Tibial nerve (tissue), 4 donors: ENCODE measurements at places on chromosomes 11 and 22.

- peak; percentile 7 for DNase-seq
These were observed 742 bp upstream of the CASP4 start for GRCh38 chr11:104968856-104969776.

GRCh38 chr22:31343235-31344191 is 2.6 kb downstream of the PATZ1 start:
- no peak for DNase-seq

DNA sequence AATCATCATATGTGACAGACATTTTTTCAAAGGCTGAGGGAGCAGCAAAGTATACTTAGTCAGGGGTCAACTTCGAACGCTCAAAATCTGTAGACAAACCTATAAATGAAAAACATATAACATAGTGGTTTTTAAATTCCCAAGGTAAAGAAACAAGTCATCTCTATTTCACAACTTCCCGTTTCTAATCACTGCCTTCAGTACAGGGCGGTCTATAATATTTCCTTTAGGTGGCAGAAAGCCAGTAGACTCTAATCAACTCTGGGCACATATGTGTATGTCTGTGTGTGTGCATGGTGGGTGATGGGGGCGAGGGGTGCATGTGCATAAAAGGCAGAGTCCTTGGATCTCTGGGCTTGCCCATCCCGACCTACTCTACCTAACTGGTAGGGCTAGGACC is 55.0 kb upstream of the ARFGAP3 start:
- no peak for DNase-seq

- DNase-seq, result no peak
These were observed 500.5 kb downstream of the FAM181B start for GRCh38 chr11:82233201-82233600.

- no peak for DNase-seq
These were observed 6.2 kb downstream of the TOLLIP start for GRCh38 chr11:1303126-1303821.

- DNase-seq, result no peak
These were observed 26.3 kb downstream of the ANO1 start for GRCh38 chr11:70104419-70104818.

GRCh38 chr22:36329254-36330078 is 58.3 kb downstream of the MYH9 start:
- no peak for DNase-seq

GRCh38 chr11:4191031-4191571 is 96.5 kb downstream of the RRM1 start:
- no peak for DNase-seq

- DNase-seq, result no peak
These were observed 23.5 kb upstream of the PAK1 start for GRCh38 chr11:77497368-77497767.

- DNase-seq, result no peak
These were observed 160.5 kb downstream of the C11orf87 start for GRCh38 chr11:109582470-109582869.

GRCh38 chr11:134237557-134237922 is 13.1 kb downstream of the VPS26B start:
- DNase-seq, result no peak

- DNase-seq, result no peak
These were observed 59.6 kb downstream of the CHRDL2 start for GRCh38 chr11:74671520-74672196.

DNA sequence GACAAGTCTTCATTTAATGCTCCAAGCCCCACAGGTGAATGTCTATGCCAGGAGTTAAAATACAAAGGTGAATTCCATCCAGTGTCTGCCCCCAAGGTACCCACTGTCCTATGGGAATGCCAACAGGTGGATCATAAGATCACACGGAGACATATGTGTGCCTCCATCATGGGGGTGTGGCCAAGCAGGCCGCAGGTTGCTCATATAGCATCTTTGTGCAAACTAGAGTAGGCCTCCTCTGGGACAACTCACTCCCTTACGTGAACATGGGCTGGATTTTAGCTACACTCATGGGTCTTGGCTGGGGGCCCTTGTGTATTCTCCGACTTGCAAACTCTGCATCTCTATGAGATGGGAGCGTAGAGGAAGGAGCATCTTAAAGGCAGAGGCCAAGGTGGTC is 6.9 kb downstream of the NCF4 start:
- no peak for DNase-seq

DNA sequence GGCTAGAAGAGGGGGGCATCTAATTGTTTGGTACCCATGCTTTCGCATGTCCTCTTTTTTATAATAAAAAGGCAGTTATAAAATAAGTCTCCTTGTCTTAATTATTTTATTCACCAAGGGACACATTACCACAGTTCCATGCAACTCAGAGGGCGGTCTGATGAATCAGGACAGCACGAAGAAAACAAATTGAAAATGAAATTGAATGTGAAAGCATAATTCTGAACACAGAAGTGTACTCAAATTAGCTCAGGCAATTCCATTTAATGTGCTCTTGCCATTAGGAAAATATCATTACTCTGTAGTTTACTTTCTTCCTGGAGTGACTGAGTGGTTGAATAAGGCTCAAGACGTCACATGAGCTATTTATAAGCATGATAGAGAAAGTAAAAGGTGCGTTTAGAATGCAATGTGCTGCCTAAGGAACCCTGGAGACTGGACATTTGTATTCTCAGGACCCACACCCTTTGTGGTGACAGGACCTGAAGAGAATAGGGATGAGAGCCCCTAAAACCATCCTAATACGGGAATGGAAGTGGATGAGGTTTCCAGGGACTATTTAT is 59.6 kb downstream of the MTNR1B start:
- no peak for DNase-seq

- DNase-seq, result no peak
These were observed 64.4 kb downstream of the INSC start for GRCh38 chr11:15179167-15179566.

DNA sequence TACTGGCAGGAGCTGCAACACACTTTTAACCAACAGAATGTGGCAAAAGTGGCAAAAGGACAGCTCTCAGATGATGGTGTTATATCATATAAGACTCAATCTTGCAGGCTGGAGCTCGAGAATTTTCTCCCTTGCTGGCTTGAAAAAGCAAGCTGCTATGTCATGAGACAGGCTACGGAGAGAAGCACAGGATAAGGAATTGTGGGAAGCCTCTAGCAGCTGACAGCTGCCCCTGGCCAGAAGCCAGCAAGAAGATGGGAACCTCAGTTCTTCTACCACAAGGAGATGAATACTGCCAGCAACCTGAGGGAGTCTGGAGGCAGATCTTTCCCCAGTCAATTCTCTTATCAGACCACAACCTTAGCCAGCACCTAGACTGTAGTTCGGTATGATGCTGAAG is 24.6 kb downstream of the FXYD6 start:
- DNase-seq, result no peak

- no peak for DNase-seq
These were observed 47.2 kb downstream of the CCDC15 start for GRCh38 chr11:125001079-125001778.

DNA sequence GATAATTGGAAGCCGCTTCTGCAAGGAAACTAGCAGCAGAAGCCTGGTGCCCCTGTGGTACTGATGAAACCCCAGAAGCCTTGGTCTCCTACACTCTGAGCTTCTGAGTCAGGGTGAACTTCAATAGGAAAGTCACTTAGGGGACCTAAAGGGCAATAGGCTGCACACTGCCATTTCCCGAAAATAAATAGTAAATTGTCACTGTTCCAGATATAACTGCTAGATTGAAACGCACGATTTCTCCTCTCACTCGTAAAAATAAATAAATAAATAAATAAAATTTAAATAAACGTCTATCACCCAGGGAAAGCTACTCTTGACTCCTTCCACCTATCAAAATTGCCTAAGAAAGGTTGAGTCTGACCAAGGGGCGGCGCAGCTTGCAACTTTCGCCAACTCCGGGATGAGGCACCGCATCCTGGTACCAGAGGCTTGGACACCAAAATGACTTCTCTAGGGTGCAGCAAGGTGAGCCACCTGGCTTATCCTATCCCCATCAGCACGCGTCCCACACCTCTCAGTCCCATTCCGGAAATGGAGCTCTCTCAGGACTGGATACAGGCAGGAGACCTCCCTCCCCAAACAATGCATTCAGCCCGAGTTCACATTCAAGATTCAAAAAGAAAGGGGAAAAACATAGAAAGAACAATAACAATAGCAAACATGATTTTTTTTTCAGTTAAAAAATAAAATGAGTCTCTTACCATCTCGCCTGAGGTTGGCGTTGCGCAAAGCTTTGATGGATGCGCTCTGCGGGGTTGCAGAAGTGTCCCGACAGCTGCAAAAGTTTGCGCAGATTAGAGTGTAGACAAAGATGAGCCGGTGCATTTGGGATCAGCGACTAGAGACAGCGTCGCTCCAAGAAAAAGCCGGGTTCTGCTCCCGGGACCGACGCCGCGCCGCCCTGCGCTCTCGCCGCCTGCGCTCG is 583 bp downstream of the PDGFD start:
- no peak for DNase-seq

DNA sequence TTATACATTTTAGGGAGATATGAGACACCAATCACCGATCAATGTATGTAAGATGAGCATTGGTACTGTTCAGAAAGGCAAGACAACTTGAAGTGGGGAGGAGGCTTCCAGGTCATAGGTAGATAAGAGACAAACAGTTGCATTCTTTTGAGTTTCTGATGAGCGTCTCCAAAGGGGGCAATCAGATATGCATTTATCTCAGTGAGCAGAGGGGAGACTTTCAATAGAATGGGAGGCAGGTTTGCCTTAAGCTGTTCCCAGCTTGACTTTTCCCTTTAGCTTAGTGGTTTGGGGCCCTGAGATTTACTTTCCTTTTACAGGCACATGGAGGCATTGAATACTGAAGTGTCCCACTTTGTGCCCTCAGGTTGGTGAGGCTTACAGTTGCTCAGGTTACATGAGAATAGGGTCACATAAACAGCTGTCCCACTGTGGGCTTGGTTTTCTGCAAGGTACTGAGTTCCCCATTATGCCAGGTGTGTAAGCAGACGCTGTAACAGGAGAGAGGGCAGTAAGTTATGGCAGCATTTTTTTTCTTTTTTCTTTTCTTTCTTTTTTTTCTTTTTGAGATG is 129.8 kb upstream of the SERPIND1 start:
- DNase-seq, result no peak

- no peak for DNase-seq
These were observed 1411.1 kb downstream of the BRD1 start for GRCh38 chr22:48416396-48417224.
